ENCODE measurements at places on chromosomes 7 and 10.

DNA sequence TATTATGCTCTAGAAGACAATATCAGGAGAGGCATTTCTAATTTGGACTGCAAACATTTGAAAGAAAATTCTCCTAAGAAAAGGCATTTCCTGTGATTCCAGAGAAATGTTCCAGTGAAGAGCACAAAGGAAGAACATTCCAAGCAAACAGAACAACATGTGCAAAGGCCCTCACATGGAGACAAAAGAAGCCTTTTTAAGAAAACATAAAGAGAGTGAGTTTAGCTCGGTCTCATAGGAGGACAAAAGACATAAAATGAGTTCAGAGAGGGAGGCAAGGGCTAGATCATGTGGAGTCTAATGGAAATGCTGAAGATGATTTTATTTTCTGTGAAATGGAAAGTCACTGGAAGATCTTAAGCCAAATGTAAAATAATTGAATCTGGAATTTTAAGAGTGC, 269.8 kb upstream of the HGF start:
- DNase-seq: no peak

- no peak for DNase-seq
Observed at GRCh38 chr10:124665558-124665957, 78.6 kb downstream of the FAM53B start.

DNA sequence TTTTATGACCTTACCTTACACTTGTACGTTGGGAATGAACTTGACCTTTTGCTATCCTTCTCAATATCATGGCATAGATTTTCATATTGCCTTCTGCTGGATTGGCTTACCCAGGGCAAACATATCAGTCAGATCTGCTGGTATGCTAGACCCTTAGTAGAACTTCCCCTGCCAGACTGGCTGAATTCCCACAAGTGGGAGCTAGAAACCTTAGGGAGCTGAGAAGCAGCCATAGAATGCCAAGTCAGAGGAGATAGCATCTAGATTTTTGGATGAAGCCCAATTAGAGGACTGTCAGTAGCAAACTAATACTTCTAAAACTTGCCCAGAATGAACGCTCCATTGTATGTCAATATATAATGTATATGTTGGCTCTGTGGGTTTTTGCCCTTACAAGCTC, 385.0 kb downstream of the NXPH1 start:
- no peak for DNase-seq

DNA sequence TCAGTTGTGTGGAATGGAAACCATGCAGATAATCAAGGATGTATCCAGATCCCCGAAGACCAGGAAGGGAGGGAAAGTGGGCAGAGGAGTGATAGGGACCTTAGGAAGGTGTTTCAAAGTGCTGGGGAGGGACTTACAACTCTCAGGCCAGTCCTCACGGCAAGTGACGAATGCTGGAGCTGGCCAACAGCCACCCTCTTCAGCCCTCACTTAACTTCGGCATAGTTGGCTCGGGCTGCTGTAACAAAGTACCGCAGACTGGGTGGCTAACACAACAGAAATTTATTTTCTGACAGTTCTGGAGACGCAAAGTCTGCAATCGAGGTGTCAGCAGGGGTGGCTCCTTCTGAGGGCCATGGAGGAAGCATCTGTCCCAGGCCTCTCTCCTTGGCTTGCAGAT, 265.9 kb upstream of the YAE1 start:
- DNase-seq: no peak

DNA sequence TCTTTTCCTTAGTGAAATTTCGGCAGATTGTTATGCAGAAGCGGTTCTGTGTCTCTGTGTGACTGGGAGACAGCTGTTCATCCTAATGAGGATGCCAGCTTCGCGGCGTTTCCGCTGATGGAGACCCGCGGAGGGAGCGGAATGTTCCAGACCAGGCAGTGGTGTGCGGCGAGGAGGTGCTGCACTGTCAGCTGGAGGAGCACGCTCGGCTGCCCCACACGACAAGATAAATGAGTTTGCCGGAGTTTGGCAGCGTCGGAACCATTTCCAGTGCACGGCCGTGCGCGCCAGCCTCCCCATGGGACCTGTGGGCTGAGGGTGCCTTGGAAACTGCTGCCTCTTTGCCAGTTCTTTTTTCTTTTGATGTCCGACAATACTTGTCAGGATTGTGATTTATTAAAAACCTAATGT, 64.6 kb downstream of the WDR37 start:
- DNase-seq: no peak

- peak; percentile 55 for DNase-seq
Observed at GRCh38 chr7:47266131-47266706, 315.7 kb downstream of the TNS3 start.

GRCh38 chr10:50381642-50382041, 130.3 kb upstream of the ASAH2 start:
- no peak for DNase-seq

DNA sequence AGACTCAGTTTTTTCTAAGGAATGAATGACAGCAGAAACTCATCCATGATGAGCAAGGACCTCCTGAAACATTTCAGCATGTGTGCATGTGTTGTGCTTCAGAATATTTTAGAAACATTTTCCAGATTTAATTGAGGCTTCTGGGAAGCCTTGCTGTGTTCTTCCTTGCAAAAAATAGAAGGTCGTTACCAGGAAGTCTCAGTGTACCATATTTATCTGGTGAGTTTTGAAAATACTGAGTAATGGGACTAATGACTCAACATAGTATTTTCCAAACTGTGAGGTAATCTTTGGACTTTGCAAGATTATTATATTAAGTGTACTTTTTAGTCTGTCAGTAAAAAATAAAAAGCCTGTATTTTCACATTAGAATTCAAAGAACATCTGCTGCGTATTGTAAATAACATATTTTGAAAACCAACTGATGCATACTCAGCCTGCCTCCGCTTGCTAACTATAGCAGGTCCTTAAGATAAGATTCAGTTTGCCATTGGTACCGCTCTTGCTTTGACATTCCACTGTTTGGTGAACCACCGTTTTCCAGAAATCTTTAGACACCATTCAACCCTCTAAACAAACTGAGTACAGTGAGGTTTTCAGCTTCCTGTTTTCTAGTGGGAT, 739.6 kb upstream of the GALNT17 start:
- no peak for DNase-seq

DNA sequence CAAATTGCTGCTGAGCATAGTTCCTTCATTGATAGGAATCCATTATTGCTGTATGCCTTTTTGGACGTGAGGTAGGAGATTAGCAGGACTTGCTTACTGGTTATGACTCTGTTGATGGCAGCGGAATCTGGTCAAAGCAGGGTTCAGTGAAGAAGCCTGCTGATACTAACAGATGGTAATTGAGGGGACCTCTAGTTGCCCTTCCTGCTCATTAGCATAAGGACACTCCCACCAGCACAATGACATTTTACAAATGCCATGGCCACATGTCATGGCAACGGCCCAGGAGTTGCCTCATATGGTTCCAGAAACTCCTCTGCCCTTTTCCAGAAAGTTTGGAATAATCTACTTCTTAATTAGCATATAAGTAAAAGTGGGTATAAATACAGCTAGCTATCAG, 417.5 kb downstream of the CDC14C start:
- DNase-seq: no peak

- no peak for DNase-seq
Observed at GRCh38 chr7:43071604-43072003, 40.8 kb upstream of the HECW1 start.

DNA sequence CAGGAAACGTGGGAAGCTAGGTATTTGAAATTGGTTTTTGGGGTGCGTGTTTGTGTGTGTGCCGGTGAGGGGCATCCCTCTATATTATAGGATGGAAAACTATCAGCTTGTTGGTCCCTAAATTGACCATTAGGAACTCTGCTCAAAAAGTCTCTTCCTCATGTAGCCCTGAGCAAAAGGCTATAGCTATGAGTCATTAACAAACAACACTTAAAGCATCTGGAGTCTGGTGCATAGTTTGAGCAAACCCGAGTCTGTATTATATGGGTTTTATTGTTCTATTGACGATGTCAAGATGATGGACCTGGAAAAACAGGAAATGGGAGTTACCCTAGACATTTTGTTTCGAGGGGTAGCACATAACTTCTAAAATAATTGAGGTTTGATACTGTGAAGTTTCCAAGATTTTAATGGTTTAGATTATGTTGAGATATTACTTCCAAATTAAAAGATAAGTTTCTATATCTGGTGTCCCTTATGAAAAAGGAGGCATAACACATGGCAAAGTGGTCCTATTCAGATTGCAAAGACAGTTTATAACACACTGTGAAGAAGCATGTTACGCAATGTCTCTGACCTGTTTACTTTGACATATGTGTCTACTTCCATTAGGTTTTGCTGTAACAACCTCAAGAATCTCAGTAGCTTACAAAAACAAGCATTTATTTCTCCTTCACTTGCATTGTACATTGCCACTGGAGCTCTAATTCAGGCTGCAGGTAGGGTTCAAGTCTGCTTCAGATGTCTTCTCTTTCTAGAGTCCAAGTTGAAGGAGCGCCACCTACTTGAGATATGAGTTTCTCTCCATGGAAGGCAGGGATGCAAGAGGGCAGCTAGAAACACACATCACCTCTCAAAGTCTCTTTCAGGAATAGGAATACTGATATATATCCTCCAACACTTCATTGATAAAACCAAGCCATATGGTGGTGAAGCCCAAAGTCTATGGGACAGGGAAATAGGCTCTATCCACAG, 357.7 kb downstream of the PHF14 start:
- no peak for DNase-seq
